ENCODE measurements at places on chromosomes 11 and 22. TPM values are rescaled to one million over a fixed set of nuclear protein-coding genes. Genes with fewer than 3 reads are reported as not detected.

The SCUBE2 gene
- total RNA-seq, result not detected

The ZNF202 gene
- 25.1 TPM for total RNA-seq

The DDI1 gene
- not detected for total RNA-seq

The NXPE2 gene
- not detected for total RNA-seq

The CDHR5 gene
- total RNA-seq, result not detected

The TMEM134 gene
- 154 TPM for total RNA-seq

The OR5B12 gene
- not detected for total RNA-seq

The SF3A1 gene
- 286 TPM for total RNA-seq

The RAB38 gene
- not detected for total RNA-seq

The TMEM258 gene
- total RNA-seq, result 65.8 TPM

The TMEM191B gene
- total RNA-seq, result 8.3 TPM

The KCNJ1 gene
- total RNA-seq, result not detected

The GLB1L2 gene
- 0.44 TPM for total RNA-seq

The DKK3 gene
- total RNA-seq, result not detected

The TRIM51 gene
- not detected for total RNA-seq

The OR4D5 gene
- not detected for total RNA-seq

The KRTAP5-2 gene
- total RNA-seq, result not detected

The TEX12 gene
- total RNA-seq, result not detected

The ILK gene
- 119 TPM for total RNA-seq

All from B cell (primary cell).